Caco-2 (cell line): ENCODE measurements at places on chromosomes 6 and 20.

DNA sequence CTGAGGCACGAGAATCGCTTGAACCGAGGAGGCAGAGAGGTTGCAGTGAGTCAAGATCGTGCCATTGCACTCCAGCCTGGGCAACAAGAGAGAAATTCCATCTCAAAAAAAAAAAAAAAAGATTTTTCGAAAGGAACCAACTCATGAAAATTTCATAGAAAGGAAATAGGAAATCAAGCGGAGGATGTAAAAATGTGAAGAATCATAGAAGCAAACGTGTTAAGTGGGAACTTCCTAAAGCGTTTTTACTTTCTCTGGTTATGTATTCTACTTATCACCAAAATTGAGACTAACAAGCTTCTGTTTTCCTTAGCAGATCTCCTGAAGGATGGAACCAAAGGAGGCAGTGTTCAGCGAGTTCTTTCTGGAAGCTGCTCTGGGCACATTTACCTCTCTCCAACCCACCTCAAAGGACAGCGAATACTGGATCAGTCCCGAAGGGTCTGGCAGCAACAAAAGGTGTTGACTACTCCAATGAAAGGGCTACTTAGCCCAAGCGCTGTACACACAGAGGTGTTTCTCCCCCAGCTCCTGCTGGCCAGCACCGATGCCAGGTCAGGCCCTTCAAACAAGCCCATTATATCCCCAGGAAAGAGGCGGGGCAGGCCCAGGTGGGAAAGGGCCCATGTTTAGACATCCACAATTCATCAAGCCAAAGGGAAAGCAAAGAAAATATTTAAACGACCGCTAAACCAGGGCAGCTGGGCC, 327.5 kb upstream of the JARID2 start:
- no peak for DNase-seq

DNA sequence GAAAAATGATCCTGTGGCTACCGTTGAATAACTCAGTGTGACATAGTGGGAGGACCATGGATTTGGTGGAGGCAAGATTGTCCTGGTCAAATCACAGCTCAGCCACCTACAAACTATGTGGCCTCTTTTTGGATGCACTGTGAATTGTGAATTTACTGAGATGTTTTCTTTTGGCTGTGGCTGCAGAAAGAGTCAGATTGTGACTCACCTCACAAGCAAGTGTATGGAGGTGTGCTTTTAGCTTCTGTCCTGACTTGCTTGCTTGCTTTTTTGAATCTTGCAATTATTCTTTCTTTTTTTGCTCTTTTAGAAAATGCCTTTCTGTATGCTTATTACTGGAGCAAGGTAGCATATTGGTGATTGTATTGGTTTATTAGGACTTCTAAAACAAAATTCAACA, 122.9 kb upstream of the FOXO3 start:
- no peak for DNase-seq

GRCh38 chr6:30122515-30122914, 9.6 kb upstream of the TRIM31 start:
- DNase-seq = no peak

GRCh38 chr6:103783329-103783728, 1076.4 kb downstream of the HACE1 start:
- DNase-seq = no peak

GRCh38 chr6:35191889-35192288, 21.9 kb upstream of the SCUBE3 start:
- DNase-seq = no peak

GRCh38 chr6:130947464-130947863, 115.6 kb downstream of the EPB41L2 start:
- peak; percentile 32 for DNase-seq

DNA sequence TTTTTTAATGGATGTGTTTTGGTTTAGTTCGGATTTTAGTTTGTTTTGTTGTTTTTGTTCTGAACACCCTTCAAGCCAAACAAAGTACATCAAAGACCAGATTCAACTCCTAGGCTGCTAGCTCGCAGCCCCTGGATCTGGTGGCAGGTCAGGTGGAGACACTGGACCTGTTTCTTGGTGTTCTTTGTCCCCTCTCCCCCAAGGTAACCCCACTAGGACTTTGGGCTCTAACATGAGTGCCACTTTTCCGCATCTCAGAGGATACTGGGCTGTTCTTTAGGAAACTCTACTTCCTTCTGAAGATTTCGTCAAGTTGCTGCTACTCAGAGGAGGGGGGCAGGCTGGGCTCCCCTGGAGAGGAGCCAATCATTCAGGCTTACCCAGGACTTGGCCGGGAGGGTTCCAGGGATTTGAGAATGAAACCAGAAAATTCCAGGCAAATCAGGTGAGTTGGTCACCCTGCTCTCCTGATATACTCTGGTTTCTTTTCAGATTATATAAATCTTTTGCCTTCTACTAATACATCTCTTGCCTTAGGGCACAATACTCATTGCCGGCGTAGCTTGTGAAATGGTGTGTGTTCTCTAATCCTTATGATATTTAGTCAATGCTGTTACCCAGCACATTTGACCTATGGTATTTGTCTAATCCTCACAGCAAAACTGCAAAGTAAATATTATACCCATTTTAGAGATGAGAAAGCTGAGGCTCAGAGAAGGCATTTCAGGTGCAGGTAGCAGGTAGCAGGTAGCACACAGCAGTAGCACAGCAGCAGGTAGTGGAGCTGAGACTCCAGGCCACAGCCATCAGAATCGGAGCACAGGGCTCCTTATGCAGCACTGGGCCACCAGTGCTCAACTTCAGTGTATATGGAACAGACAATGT, 291.6 kb downstream of the TSHZ2 start:
- no peak for DNase-seq
